Liver (tissue), 10 donors: ENCODE measurements at places on chromosomes 7 and 10. TPM values are rescaled to one million over a fixed set of nuclear protein-coding genes. Genes with fewer than 3 reads are reported as not detected.

Gene KIFBP
- total RNA-seq = 11.2 TPM

Gene HOGA1
- 21.7 TPM for total RNA-seq

Gene AKR1D1
- 93.9 TPM for total RNA-seq

Gene MRC1
- 34.6 TPM for total RNA-seq

Gene KLF14
- total RNA-seq = 0.05 TPM

Gene OGDHL
- total RNA-seq = 67.9 TPM

Gene RNF133
- 0.14 TPM for total RNA-seq

DNA sequence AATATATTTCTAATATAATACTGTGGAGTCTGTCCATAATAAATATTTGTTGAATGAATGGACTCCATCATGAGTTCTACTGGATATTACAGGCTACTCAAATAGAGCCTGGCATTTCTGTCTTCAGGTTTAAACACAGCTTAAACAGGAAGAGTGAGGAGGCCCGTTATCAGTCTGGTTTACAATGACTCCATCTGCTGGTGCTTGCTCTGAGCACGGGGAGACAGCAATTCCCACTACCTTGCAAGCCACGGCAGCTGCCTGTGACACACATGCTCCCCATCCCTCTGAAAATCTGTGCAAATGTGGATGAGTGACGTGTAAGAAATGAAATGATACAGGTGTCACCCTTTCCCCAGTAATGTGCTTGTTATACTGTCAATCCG is 293.5 kb upstream of the IMMP2L start:
- H3K4me3 ChIP-seq = no peak overlapping the region
- H3K27me3 ChIP-seq = no peaks in the 10 kb centered on the region
- DNase-seq = no peak
- H3K36me3 ChIP-seq = peaks cover 9% of the 10 kb centered on the region

- H3K27me3 ChIP-seq = no peaks in the 10 kb centered on the region
- no peaks in the 10 kb centered on the region for H3K36me3 ChIP-seq
- H3K27ac ChIP-seq = no peak overlapping the region
- no peaks in the 10 kb centered on the region for H3K4me1 ChIP-seq
These were observed 15.4 kb downstream of the SEMA3E start for GRCh38 chr7:83633516-83633915.

DNA sequence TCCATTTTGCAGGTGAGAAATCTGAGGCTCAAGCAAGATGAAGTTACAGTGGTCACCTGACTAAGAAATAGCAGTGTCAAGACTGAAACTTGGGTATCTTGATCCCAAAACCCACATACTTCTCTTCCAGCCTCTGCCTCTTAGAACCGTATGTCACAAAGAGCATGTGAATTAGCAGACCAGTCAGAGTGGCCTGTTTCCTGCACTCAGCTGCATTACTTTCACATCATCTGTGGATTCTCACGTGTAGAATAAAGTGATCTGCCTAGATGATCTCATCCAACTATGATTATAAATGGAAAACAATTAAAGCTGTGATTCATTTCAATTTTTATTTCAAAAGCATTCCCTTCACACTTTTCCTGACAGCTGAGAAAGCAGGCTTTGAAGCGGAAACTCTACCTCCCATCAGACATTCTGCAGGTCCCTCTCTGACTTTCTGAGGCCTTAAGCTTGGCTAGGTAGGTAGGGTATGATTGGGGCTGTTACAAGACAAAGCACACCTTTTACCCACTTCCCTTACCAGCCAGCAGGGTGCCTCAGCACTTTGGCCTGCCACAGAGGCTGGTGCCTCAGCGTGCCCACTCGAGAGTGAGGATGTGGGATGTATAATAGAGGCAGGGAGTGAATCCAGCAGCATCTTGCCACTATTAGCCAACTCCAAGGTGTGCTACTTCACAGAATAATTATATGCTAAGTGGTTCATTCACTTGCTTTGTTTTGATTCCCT is 70.2 kb upstream of the PDE1C start:
- no peak overlapping the region for H3K27ac ChIP-seq
- no peaks in the 10 kb centered on the region for H3K4me1 ChIP-seq
- DNase-seq = no peak
- no peaks in the 10 kb centered on the region for H3K36me3 ChIP-seq
- no peak overlapping the region for H3K4me3 ChIP-seq
- no peaks in the 10 kb centered on the region for H3K27me3 ChIP-seq

DNA sequence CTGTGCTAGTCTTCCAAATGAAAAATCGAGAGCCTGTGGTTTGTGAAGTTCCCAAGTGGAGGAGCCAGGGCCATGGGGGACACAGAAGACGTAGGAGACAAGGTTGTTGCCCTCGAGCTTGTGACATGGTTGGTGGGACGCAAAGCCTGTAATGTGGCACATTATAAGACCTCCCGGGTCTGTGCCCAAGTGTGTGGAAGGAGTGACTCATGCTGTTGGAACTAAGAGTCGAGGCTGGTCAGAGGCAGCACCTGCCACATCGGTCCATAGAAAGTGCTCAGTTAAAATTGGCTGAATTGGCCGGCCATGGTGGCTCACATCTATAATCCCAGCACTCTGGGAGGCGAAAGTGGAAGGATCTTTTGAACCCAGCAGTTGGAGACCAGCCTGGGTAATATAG is 27.0 kb upstream of the PODXL start:
- H3K4me3 ChIP-seq = no peak overlapping the region
- H3K27me3 ChIP-seq = no peaks in the 10 kb centered on the region
- DNase-seq = no peak

- H3K27me3 ChIP-seq = no peaks in the 10 kb centered on the region
- no peak overlapping the region for H3K4me3 ChIP-seq
- no peak overlapping the region for H3K27ac ChIP-seq
These were observed 119.8 kb downstream of the TWIST1 start for GRCh38 chr7:18997477-18998150.

GRCh38 chr7:36884910-36885309 is 160.6 kb upstream of the AOAH start:
- H3K4me3 ChIP-seq = no peak overlapping the region
- peaks cover 30% of the 10 kb centered on the region for H3K4me1 ChIP-seq
- no peak for DNase-seq
- peaks cover 2% of the 10 kb centered on the region for H3K36me3 ChIP-seq
- H3K27ac ChIP-seq = no peak overlapping the region
- no peaks in the 10 kb centered on the region for H3K27me3 ChIP-seq

DNA sequence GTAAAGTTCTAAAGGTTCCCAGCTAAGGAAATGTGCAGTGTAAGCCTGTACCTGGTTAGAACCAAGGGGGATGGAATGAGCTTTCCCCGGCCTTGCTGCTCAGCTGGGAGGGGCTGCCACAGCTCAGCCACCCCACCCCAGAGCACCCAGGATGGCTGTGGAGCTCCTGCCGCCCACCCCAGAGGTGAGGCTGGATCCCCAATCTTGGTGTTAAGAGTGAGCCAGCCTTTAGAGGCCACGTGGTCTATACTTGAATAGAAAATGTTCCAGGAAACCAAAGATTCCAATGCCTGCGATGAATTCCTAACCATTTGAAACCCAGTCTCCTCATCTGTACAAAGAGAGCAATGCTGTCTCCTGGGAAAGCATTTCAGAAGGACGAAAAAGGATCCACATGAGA is 16.5 kb downstream of the DIP2C start:
- no peak overlapping the region for H3K4me3 ChIP-seq
- H3K4me1 ChIP-seq = no peaks in the 10 kb centered on the region
- no peaks in the 10 kb centered on the region for H3K36me3 ChIP-seq
- H3K27me3 ChIP-seq = no peaks in the 10 kb centered on the region
- DNase-seq = no peak

DNA sequence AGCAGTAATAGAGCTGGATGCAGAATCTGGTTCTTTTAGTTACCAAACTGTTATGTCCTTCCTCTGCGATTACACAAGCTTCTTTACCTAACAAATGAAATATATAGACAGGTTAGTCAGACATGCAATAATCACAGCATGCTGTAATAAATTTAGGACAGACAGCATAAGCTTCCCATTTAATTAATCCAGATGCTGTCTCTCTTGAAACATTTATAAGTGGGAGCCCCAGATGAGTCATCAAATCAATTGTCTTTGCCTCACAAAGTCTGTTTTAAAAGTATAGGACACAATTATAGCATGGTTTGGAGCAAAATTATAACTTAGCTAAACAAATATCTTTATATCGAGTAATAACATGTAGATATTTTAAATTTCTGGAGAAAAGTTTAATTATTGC is 1.6 kb downstream of the CDNF start:
- no peaks in the 10 kb centered on the region for H3K4me1 ChIP-seq
- DNase-seq = no peak
- H3K4me3 ChIP-seq = no peak overlapping the region
- no peaks in the 10 kb centered on the region for H3K27me3 ChIP-seq
- no peak overlapping the region for H3K27ac ChIP-seq

DNA sequence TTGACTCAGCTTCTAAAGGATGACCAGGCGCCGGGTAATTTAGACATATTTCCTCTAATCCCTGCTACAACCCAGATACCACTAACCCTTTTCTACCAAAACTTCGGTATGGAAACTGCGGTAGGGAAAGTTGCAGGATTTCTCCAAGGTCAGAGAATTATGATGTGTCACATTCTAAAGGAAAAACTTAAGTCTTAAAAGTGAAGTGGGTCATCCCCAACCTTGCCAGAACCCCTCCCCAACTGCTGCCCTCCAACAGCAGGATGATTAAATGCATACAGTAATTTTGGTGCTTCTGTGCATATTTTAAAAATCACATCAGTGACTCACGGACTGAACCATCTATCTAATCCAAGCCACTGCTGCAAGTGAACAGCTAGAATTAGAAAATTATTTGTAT is 52.7 kb downstream of the GRB10 start:
- no peak overlapping the region for H3K27ac ChIP-seq
- no peaks in the 10 kb centered on the region for H3K36me3 ChIP-seq
- DNase-seq = no peak
- H3K4me1 ChIP-seq = peaks cover 28% of the 10 kb centered on the region
- H3K4me3 ChIP-seq = no peak overlapping the region

DNA sequence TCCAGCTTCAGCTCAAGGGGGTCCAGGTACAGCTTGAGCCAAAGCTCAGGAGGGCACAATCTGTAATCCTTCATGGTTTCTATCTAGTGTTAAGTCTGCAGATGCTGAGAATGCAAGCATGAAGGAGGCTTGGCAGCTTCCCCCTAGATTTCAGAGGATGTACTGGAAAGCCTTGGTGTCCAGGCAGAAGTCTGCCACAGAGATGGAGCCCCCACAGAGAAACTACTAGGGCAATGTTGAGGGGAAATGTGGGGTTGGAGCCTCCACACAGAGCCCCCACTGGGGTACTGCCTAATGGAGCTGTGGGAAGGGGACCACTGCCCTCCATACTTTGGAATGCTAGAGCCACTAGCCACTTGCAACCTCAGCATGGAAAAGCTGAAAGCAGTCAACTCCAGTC is 11.4 kb downstream of the ZNF25 start:
- no peaks in the 10 kb centered on the region for H3K4me1 ChIP-seq
- DNase-seq = no peak
- no peak overlapping the region for H3K4me3 ChIP-seq
- H3K27me3 ChIP-seq = no peaks in the 10 kb centered on the region

DNA sequence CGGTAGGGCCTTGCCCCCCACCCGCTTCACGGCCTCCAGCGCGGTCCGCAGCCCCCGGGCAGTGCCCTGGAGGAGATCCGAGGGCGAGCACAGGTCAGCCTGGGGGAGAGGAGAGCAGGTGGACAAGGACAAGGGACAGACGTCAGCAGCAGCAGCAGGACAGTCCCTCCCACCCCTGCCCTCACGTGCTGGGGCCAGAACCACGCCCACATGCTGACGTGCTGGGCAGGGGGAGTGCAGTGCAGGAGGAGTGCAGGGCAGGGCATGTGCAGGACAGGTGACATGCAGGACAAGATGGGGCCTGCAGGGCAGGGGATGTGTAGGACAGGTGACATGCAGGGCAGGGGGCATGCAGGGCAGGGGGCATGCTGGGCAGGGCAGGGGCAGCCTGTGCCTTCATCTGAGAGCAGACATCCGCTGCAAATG is 1.5 kb upstream of the SAP25 start:
- H3K36me3 ChIP-seq = peaks cover 25% of the 10 kb centered on the region
- H3K27me3 ChIP-seq = no peaks in the 10 kb centered on the region
- no peak overlapping the region for H3K27ac ChIP-seq
- peaks cover 3% of the 10 kb centered on the region for H3K4me1 ChIP-seq
- DNase-seq = no peak
- H3K4me3 ChIP-seq = no peak overlapping the region

GRCh38 chr7:157432541-157432956 is 95.7 kb downstream of the DNAJB6 start:
- H3K4me3 ChIP-seq = no peak overlapping the region
- no peaks in the 10 kb centered on the region for H3K4me1 ChIP-seq

- no peak overlapping the region for H3K27ac ChIP-seq
- no peaks in the 10 kb centered on the region for H3K27me3 ChIP-seq
- peaks cover 19% of the 10 kb centered on the region for H3K4me1 ChIP-seq
- H3K4me3 ChIP-seq = no peak overlapping the region
- no peak for DNase-seq
These were observed 2.2 kb upstream of the FAM20C start for GRCh38 chr7:190196-190595.

GRCh38 chr7:140744005-140744404 is 47.5 kb downstream of the NDUFB2 start:
- no peak for DNase-seq
- H3K27ac ChIP-seq = no peak overlapping the region
- no peak overlapping the region for H3K4me3 ChIP-seq
- no peaks in the 10 kb centered on the region for H3K27me3 ChIP-seq
- H3K4me1 ChIP-seq = no peaks in the 10 kb centered on the region
- H3K36me3 ChIP-seq = peaks cover 1% of the 10 kb centered on the region

DNA sequence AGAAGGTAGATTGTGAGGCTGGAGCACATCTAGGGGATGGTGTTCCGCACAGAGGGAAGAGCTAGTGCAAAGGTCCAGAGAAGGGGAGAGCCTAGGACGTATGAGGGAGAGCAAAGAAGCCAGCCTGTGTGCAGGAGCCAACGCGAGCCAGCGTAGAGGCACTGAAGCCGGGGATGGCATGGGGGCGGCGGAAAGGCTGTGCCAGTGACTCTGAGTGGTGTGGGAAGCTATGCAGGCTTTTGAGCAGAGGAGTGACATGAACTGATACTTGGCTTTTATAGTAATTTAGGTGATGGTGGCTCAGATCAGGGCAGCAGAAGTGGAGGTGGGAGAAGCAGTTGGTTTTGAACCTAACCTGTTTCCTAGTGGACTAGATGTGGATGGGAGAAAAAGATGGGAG is 65.8 kb downstream of the ATXN7L1 start:
- H3K36me3 ChIP-seq = no peaks in the 10 kb centered on the region
- H3K27me3 ChIP-seq = no peaks in the 10 kb centered on the region
- no peak overlapping the region for H3K4me3 ChIP-seq
- no peak overlapping the region for H3K27ac ChIP-seq

- no peaks in the 10 kb centered on the region for H3K27me3 ChIP-seq
- H3K27ac ChIP-seq = no peak overlapping the region
- no peak for DNase-seq
- H3K36me3 ChIP-seq = no peaks in the 10 kb centered on the region
- no peak overlapping the region for H3K4me3 ChIP-seq
These were observed 207.0 kb downstream of the SUGCT start for GRCh38 chr7:40341836-40342235.

DNA sequence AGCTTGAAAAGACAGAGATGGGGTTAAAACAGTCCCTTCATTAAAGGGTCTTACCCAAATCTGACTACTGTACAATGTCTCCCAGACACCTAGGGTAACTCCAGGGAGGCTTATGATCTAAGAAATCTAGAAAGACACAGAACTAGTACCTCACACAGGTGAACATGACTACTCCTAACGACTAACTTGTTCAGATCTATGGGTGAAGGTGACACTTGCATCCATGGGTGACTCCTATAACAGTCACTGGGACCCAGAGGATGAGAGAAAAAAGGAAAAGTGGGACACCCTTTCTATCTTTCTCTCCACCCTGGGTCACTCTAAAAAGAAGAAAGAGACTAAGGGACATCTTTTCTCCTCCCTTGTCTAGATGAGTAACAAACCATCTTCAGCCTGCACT is 19.2 kb downstream of the AKR1C8 start:
- no peak overlapping the region for H3K27ac ChIP-seq
- no peak for DNase-seq
- no peaks in the 10 kb centered on the region for H3K27me3 ChIP-seq
